ENCODE measurements at places on chromosomes 3 and 15.

GRCh38 chr3:188814581-188814980, 357.2 kb upstream of the TPRG1 start:
- no peak for DNase-seq

DNA sequence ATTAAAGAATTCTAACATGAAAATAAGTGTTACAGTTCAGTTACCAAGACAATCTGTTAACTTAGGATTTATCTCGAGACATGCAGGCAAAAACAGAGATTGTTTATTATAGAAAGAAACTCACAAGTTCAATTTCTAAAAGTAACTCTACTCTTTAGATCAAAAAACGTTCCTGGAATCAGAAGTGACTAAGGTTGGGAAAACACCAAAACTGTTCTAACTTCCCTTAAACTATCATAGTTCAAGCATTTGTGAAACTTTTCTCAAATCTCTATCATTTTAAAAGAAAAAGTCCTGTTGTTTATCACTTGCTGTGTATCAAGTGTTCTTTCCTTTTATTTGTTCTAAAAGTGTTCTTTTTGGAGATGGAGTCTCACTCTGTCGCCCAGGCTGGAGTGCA, 8.7 kb downstream of the WDR82 start:
- DNase-seq = no peak

- no peak for DNase-seq
Observed at GRCh38 chr3:71492974-71493771, 90.4 kb downstream of the FOXP1 start.

- DNase-seq = no peak
Observed at GRCh38 chr3:124443446-124443845, 286.8 kb upstream of the UMPS start.

GRCh38 chr3:184740509-184741258, 28.8 kb upstream of the MAGEF1 start:
- DNase-seq = peak; percentile 31

DNA sequence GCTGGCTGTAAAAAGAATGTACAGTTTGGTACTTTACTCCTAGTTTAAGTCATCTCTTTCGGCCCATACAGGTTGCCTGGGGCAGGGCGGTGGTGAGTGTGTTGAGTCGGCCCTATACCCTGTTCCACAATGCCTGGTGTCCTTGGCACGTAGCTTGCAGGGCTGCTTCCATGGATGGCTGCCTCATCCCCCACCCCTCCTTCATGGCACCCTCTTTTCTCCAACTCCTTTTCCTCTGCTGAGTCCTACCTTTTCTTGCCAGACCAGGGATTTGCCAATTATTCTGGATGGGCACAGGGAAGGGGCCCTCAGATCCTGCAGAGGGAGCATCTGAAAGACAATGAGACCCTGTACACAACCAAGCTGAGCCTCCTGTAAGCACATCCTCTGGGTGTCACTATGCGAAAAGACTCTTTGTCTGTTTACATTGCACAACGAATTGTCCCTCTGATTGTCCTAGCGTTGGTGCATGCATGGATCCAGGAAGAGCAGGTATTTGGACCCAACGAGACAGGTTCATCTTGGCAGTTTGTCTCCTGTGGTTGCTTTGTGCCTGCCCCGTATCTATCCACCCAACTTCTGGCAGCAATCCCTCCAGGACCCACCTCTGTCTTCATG, 73.6 kb upstream of the CGNL1 start:
- DNase-seq = no peak

- no peak for DNase-seq
Observed at GRCh38 chr3:141722081-141722480, 16.0 kb upstream of the RNF7 start.

Data from right hindlimb (tissue), 1 donor.